Lower lobe of right lung (tissue), 2 donors: ENCODE measurements at places on chromosomes 2 and 18.

- no peak for DNase-seq
Measured at GRCh38 chr2:74007711-74008110, 23.0 kb downstream of the TET3 start.

DNA sequence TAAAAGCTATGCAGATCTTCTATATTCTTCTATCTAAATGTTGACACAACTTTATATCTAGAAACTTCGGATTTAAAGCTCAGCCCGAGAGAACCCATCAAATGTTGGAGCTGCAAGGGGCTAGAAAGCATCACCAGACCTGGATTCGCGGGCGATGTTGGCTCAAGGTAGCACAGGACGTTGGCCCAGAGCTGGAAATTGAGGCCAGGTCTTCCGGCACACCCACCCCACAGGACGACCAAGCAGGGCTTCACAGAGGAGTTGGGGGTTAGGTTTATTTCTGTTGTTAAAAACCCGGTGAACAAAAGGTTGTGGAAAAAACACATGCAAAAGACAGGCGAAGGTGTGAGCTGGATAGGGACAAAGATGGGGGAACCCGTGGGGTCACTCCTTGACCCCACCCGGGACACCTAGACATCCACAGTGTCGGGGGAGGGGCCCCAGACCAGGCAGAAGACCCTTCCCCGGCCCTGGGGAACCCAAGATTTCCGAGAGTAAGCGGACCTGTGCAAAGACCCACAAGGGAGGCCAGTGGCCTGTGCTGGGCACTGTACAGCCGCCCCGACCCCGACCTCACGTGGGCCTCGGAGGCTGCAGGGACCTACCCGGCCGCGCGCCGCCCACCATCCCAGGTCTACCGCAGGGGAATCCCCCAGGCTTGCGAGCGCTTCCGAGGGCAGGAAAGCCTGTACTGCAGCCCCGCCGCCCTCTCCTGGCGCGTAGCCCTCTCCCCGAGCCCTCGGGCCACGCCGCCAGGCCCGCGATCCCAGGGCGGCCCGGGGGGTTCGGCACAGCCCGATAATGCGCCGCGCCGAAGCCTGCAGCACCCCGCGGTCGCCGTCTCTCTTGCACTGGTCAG, 1.8 kb upstream of the AGBL5 start:
- DNase-seq: peak; percentile 71

- DNase-seq: no peak
Measured at GRCh38 chr2:6423157-6423556, 442.6 kb downstream of the CMPK2 start.

DNA sequence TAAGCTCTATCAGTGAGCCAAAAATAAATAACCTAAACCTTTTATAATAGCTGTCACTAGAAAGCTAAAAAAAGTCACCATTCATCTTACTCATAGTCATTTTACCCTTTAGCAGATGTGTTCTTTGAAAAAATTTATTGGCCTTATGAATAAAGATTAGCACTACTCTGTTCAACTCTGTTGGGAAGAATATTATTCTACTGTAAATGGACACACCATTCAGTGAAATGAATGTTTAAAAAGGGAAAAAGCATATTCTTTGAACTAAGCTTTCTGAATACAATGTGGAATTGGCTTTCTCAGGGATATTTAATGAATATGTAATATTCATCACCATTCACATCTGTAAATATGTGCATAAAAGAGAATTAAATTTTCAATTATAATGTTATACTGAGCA, 422.0 kb downstream of the CBLN2 start:
- no peak for DNase-seq

DNA sequence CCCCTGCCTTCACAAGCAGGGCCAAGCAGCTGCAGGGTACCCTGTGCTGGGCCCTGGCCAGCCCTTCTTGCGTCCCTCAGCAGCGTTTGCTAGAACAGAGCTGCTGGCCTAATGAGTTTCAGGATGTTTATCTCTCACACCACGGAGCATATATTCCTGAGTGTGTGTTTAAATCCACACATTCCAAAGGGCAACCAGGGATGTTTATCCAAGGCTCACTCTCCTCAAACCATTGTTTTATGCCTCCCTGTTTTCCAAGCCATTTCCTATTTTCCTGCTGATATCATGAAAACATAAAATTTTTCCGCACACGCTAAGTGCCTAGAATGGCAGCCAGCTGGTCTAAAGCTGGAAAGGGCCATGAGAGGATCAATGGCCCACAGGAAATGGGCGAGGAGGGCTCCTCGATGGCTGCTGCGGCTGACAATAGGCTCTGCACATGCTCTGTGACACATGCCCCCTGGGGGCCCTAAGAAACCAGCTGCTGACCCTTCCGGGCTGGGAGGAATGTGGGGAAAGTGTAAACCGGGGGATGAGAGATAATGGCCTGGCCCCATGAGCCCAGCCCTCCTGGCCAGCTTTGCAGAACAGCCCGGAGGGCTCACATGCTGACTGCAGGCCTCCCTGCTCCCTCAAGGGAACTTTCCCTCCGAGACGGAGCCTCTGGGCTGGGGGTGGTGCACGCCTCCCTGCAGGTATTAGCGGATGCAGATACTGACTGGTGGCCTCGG, 194.0 kb downstream of the NDUFA10 start:
- DNase-seq: no peak

DNA sequence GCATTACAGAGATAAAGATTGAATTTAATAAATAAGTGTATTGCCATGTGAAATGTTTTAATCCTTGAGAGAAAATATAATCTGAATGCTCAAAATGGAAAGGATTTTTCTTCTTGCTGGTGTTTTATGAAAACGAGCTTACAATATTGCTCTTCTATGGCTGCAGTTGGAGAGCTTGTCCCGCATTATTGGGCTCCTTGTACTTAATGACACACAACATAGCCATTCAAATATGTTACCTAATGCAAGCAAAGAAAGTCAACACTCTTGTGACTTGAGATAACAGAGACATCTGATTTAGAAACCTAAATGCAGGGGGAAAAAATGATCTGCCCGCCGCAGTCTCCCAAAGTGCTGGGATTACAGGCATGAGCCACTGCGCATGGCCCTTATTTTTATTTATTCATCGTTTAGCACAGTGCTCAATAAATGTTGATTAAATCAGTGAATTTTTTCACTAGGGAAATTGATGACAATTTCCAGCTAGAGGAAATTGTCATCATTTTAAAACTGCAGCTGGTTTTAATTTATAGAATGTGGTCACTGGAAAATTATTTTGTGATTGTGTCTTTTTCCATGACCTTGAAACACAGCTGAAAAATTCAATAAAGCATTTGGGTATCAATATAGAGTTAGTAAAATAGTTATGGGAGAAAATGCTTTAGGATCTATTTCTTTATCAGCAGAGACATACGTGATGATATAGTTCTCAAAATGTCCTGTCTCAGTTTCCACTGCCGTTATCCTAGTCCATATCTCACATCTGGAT, 2.4 kb upstream of the PRKD3 start:
- no peak for DNase-seq

DNA sequence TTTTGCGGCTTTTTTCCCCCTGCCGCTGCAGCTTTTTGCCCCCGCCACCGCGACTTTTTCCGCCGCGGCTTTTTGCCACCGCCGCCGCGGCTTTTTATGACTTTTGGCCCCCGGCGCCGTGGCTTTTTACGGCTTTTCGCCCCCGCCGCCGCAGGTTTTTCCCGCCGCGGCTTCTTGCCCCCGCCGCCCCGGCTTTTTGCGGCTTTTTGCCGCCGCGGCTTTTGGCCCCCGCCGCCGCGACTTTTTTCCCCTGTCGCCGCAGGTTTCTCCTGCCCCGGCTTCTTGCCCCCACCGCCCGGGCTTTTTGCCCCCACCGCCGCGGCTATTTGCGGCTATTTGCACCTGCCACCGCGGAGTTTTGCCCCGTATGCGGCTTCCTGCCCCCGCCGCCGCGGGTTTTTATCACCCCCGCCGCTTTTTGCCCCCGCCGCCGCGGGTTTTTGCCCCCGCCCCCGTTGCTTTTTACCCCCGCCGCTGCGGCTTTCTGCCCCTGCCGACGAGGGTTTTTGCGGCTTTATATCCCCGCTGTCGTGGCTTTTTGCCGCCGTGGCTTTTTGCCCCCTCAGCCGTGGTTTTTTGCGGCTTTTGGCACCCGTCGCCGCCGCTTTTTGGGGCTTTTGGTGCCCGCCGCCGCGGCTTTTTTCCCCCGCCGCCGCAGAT, 2750.9 kb downstream of the RPIA start:
- DNase-seq: peak; percentile 51

DNA sequence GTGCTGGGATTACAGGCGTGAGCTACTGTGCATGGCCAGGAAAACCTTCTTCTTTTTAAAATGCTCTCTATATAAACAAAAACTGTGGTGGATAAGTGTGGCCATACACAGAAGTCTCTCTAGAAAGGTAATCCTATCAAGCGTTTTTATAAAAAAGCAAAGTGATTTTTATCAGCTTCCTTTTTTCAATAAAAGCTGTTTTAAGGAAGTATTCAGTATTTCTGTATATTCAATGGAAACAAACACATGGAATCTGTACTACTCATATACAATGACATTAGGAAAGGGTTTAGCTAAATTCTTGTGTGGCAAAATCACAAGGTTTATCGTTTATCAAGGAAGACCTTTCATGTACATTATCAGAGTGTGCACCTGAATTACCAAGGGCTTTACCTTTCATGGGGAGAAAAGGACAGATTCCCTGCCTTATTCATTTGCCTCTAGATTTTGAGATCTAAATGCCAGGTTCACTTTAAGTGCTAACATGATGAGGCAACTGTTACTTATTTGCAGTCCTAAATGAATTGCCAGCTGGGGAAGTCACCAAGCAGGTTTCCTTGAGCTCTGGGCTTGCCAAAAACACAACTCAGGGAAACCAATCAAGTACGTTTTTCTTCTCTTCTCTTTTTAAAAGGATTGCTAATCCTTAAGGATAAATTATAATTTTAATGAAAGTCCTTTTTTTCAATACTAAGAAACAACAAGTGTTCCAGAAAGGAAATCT, 70.8 kb downstream of the RTN4 start:
- no peak for DNase-seq

DNA sequence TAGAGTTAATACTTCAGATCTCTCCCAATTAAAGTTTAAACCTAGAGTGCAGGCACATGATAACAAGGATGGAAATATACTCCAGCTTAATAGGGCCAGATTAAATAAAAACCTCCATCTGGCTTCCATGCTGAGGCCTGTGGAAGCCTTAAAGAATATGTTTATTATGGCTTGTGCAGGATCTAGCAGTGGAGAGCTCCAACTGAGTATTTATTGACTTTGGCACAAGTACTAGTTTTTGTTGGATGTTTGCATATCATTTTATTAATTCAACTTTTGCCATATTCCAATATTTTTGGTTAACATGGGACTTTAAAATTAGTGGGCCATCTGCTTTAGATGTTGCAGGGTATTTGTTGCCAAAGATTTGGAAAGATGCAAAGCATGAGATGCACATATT, 860.4 kb upstream of the SOX11 start:
- no peak for DNase-seq

GRCh38 chr2:27708666-27709065, 45.0 kb downstream of the SLC4A1AP start:
- DNase-seq: no peak

GRCh38 chr2:109352898-109353689, 224.1 kb downstream of the SH3RF3 start:
- DNase-seq: no peak
